ENCODE measurements at places on chromosomes 6 and 20.

GRCh38 chr6:111592726-111593511 lies 12.8 kb downstream of the TRAF3IP2 start:
- DNase-seq: no peak

GRCh38 chr6:118875672-118876071 lies 18.3 kb upstream of the ASF1A start:
- no peak for DNase-seq

GRCh38 chr20:36538026-36538722 lies 3.1 kb upstream of the MYL9 start:
- DNase-seq: no peak

DNA sequence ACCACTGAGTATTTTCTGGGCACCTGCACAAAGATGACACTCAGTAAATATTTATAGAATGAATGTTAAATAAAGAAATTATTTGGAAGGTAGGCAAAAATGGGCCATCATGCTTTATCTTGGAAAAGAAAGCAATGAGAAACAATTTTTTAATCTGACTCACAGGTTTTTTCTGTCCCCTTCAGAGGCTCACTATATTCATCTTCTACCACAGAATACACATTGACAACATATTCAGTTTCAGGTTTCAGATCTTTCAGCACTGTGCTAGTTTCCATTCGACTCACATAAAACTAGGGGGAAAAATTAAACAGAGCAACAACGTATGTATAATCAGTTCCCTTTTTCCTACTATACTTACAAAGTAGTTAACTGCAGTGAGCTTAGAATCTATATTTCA lies 58.3 kb downstream of the COL12A1 start:
- no peak for DNase-seq

- DNase-seq: no peak
Observed at GRCh38 chr6:2684103-2684749, 66.5 kb downstream of the MYLK4 start.

DNA sequence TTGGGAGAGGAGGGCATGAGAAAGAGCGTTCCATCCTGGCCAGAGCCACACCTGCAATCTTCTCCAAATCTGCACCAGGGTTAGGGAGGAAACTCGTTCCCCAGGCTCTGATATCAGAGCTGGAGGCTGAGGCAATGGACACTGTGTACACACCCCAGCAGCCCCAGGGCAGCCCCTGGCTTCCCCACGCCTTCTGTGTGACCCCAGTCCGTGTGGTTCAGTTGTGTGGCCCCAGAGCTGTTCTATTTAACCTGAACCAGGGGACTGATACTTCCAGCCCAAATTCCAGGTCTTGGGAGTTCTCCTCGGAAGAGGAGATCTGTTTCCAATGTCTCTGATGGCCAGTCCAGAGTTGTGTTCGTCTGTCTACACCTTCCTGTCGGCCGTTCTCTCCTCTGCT lies 242.6 kb upstream of the EXOC2 start:
- no peak for DNase-seq

DNA sequence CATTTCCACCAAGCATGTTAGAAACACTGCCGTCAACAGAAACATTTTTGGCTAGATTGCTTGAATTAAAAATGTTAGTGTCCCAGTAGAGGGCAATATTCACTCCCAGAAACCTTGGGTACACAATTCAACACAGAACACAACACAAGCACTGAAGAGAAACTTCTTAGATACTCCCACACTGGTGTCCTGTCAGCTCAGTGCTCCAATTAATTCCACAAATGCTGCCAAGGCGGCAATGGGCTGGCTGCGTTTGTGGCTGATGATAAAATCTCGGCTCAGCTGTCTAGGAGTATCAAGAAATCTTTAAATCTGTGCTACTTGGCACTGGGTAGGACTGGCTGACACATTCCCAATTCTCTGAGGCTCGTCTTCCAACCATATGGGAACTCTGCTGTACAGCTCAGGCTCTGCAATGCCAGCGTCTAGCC lies 39.3 kb downstream of the BEND3 start:
- DNase-seq: no peak

DNA sequence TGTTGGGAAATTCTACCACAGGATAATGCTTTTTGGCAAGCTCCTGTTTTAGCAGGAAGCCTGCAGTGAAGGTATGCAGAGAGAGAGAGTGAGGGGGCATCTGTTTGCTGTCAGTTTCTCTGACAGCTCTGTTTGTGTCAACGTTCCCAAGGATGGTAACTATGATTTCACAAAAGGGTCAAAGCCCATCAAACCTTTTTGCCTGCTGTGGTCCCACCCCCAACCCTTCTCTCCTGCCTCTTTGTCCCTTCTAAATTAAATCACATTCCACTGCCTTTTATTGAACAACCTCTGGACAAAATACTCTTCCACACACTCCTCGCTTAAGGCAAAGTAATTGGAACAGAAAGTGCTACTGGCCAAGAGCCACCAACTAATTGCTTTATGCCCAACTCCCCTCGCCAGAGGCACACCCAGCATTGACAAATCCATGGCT lies 128.3 kb downstream of the TSHZ2 start:
- DNase-seq: no peak

DNA sequence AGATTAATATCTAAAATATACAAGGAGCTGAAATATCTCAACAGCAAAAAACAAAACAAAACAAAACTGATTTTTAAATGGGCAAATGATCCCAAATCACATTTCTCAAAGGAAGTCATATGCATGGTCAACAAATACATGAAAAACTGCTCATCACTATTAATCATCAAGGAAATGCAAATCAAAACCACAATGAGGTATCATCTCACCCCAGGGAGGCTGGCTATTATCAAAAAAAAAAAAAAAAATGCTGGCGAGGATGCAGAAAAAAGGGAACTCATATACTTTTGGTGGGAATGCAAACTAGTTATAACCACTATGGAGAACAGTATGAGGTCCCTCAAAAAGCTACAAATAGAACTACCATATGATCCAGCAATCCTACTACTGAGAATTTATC lies 34.6 kb downstream of the REPS1 start:
- no peak for DNase-seq

- no peak for DNase-seq
Observed at GRCh38 chr20:8527998-8528723, 396.1 kb downstream of the PLCB1 start.

GRCh38 chr6:11999246-11999645 lies 12.9 kb upstream of the HIVEP1 start:
- DNase-seq: no peak

DNA sequence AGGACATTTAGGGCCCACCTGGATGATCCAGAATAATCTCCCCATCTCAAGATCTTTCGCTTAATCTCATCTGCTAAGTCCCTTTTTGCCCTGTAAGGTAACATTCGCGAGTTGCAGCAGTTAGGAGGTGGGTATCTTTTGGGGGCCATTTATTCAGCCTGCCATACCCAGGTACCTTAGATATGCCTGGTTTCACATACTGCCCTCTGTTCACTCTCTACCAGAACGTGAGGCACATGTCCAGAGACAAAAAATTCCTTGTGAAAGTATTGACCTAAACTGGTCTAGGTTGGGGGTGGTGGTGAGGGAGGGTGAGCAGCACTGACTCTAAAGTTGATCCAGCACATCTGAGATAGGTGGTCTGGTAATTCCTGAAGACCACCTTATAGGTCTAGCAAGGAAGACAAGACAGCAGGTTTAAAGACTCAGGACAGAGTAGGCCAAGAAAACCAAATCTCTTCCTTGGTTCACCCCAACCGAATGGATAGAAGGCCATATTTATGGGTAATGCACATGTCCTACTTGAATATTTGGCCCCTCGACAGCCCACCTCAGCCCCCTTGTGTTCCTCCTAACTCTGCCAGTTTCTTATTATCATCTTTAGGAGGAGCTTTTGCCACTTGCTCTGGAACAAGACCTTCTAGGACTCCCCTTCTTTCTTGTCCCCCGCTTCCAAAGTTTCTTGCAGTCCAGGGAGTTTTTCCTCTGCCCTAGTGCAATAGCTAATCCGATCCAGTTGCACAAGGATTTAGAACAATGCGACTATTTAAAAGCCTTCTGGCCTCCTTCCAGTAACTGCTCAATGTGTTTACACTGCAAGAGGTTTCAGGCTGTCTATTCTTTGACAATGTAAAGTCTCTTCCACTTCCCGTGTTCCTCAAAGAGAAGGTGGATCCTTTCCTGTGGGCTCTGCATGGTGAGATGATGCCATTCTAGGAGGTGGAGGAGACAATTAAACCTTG lies 213.0 kb upstream of the LAMP5 start:
- no peak for DNase-seq

DNA sequence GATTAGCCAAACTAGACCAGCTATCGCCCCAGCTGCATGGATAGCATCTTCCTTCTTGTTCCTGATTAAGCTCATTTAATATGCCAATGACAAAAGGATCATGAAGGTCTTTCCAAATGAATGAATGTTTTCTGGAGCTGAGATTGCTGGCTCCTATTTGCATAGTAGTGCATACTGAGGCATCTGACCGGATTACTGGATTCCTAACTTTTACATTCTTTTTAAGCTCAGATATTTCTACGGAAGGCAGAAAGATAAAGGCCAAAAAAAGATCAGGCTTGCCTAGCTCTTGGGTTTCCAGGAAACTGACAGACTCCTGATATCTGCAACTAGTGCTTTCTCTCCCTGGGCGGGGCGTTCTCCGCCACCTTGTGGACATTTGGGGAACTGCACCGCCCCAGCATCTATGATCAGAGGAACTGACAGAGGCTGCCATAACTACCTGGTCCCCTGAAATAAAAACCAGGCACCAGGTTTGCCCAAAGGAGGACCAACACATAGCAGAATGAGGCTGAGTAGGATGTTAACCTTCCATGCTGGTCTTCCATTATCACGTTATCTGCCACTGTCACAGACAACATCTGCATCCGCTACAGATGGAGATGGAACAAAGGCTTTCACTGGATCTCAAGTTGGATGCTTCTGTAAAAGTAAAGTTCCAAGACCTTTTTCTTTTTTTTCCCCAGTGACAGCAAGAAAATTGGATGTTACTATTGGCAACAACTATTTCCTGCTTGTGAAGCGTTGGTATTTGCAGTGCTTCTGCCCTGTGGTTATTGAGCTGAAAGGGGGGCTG lies 33.2 kb downstream of the NT5E start:
- DNase-seq: peak; percentile 14

DNA sequence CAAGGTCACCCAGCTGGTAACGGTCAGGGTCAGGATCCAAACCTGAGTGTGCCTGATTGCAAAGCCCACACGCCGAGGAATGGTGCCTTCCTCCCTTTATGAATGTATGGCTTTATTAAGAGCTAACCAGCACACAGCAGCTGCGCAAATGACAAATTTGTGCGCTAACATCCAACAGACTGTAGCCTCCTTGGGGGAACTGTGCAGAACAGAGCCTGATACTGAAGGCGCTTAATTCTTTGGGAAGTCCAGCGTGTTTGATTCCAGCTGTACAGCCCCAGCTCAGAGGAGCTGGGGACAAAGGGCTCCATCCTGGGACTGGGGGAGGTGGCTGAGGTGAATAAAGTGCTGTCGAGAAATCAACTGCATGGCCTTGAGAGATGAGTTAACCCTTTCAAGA lies 75.7 kb upstream of the JARID2 start:
- DNase-seq: no peak

DNA sequence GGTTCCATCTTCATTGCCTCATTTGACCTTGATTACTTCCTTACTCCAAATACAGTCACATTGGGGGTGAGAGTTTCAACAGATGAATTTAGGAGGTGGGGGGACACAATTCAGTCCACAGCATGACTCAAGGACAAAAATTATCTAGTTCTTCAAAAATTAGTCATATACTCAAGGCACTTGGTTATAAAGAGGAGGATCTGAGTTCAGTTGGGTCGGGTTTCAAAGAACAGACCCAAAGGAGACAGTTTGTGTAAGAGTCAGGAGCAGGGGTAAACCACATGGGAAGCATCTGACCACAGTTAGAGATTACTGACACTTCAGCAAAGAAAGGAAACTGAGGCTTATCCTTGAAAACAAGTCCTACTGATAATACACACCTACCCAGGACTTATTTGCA lies 138.0 kb downstream of the TBC1D7 start:
- DNase-seq: no peak

- no peak for DNase-seq
Observed at GRCh38 chr6:31822036-31822821, 5.3 kb upstream of the HSPA1B start.

GRCh38 chr20:48790473-48791003 lies 37.3 kb downstream of the PREX1 start:
- no peak for DNase-seq

DNA sequence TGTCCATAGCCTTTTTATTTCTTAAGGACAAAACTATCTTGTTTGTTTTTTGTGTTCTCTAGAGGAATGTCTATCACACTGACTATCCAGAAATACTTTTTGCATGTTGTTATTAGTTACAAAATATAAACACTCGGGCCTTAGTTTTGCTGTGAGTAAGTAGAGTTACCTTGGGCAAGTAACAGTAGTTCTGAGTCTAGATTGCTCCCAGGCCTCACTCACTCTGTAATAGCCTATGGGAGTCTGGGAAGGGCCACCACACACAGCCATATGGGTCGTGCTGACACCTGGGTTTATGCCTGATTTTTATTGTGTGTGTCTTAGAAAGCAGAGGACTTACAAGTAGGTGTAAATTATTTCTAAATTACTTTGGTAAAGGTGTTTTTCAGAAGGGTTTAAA lies 185.8 kb downstream of the TMEM242 start:
- no peak for DNase-seq

- no peak for DNase-seq
Observed at GRCh38 chr6:81906041-81906440, 153.6 kb upstream of the TENT5A start.

DNA sequence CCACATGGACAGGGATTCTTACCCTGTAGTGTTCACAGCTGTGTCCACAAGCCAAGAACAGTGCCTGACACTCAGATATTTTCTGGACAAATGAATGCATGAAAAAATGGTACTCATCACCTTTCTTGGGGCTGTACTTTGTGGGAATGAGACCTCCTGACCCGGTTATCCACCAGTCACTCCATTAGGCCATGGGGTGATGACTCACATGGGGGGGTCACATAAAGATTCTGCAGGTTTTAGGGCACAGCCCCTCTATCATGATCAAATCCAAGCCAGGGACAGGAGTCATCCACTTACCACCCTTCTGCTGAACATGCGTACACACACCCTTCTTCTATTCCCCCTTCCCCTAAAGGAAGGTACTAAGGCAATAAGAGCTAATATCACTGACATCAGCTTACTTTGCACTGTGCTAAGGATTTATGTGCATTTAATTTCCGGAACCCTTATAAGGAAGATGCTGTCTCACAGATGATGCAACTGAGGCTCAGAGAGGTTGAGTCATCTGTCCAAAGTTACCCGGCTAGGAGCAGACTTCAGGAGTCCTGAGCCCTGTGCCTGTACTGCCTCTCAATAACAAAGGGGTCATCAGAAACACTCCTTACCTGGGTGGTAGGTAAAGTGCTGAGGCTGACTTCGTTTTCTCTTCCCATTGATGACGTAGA lies 107.8 kb downstream of the NFATC2 start:
- no peak for DNase-seq
